Stomach (tissue), 19 donors: ENCODE measurements at places on chromosomes 1 and 21. TPM values are rescaled to one million over a fixed set of nuclear protein-coding genes. Genes with fewer than 3 reads are reported as not detected.

The APOBEC4 gene
- not detected for total RNA-seq

DNA sequence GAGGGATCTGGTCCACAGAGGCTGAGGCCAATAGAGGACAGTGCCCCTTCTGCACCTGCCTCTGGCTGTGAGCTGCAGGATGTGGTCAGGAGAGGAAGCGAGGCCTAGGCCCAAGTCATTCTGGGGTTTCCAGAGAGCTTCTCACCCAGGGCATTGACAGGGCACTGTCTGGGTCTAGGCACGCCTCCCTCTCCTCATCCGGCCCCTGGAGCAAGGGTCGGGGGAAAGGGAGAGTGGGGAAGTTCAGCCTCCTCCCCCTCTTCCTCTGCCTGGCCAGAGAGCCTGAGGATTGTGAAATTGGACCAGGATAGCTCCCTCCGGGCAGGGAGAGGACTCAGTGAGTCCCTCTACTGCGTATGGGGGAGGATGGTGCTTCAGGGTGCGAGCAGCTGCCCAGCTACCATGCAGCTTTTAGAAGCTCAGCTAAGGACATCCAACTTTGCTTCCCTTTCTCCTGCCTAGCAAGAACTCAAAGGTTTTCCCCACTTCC is 6.3 kb upstream of the INAVA start:
- DNase-seq, result no peak

GRCh38 chr1:117363571-117364048 is 3.6 kb upstream of the MAN1A2 start:
- peak; percentile 63 for DNase-seq

DNA sequence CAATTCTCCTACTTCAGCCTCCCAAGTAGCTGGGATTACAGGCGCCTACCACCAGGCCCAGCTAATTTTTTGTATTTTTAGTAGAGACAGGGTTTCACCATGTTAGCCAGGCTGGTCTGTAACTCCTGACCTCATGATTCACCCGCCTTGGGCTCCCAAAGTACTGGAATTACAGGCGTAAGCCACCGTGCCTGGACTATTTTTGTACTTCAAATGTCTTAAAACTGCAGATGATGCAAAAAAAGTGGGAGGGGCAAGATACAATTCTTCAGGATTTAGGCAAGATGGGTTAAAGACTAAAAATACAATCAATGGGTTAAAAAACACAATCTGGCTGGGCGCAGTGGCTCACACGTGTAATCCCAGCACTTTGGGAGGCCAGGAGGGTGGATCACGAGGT is 4.7 kb downstream of the SCAF4 start:
- DNase-seq, result no peak
